ENCODE measurements at places on chromosomes 3 and 15. TPM values are rescaled to one million over a fixed set of nuclear protein-coding genes. Genes with fewer than 3 reads are reported as not detected.

The FAM43A gene
- total RNA-seq = 3.5 TPM

The EPHB3 gene
- total RNA-seq = not detected

The MED12L gene
- total RNA-seq = 1.5 TPM

The CHST2 gene
- 8.0 TPM for total RNA-seq

The ITIH1 gene
- not detected for total RNA-seq

The PLA1A gene
- 0.52 TPM for total RNA-seq

The KNG1 gene
- not detected for total RNA-seq

The CDC25A gene
- 37.6 TPM for total RNA-seq

The KCNMB3 gene
- total RNA-seq = 0.55 TPM

The SCN5A gene
- total RNA-seq = 0.66 TPM

The C15orf62 gene
- total RNA-seq = 0.52 TPM

The SEMA3F gene
- 0.32 TPM for total RNA-seq

The TM6SF1 gene
- total RNA-seq = 2.6 TPM

The CACNA2D3 gene
- total RNA-seq = not detected

The GP5 gene
- 0.58 TPM for total RNA-seq

The RPUSD2 gene
- 10.1 TPM for total RNA-seq

The LINGO1 gene
- not detected for total RNA-seq

The GABRG3 gene
- total RNA-seq = not detected

The GOLGA8T gene
- 0.49 TPM for total RNA-seq

The TRAT1 gene
- total RNA-seq = 25.9 TPM

The ZNF662 gene
- not detected for total RNA-seq

The SLC2A2 gene
- total RNA-seq = not detected

The TCF12 gene
- 44.9 TPM for total RNA-seq

The ATP13A4 gene
- total RNA-seq = 6.1 TPM

The EFCAB12 gene
- 0.93 TPM for total RNA-seq

The HTR3E gene
- total RNA-seq = not detected

The HDC gene
- total RNA-seq = 0.66 TPM

The CD200 gene
- total RNA-seq = 63.3 TPM

The CASR gene
- not detected for total RNA-seq

The RBM15B gene
- 12.6 TPM for total RNA-seq

The GPR149 gene
- total RNA-seq = not detected

The ELL3 gene
- 4.5 TPM for total RNA-seq

The TRPM1 gene
- not detected for total RNA-seq

The OIP5 gene
- total RNA-seq = 13.1 TPM

The CNTN3 gene
- total RNA-seq = not detected

The CPA3 gene
- 0.16 TPM for total RNA-seq

The RYR3 gene
- total RNA-seq = not detected

The DHX36 gene
- 85.5 TPM for total RNA-seq

The IMPG2 gene
- 0.09 TPM for total RNA-seq

The RMDN3 gene
- total RNA-seq = 18.5 TPM

The OR4F15 gene
- not detected for total RNA-seq

The DISP2 gene
- total RNA-seq = 0.50 TPM

The TMEM207 gene
- not detected for total RNA-seq

All from activated naive CD4-positive, alpha-beta T cell treated with anti-CD3 and anti-CD28 coated beads, Interleukin-2, amount 50 U/mL, for 72 hours (primary cell).